ENCODE measurements at places on chromosomes 11 and 22.

GRCh38 chr11:124535552-124536232 lies 7.8 kb downstream of the OR8B12 start:
- no peak for DNase-seq

GRCh38 chr22:25829237-25829636 lies 87.2 kb downstream of the MYO18B start:
- DNase-seq, result no peak

DNA sequence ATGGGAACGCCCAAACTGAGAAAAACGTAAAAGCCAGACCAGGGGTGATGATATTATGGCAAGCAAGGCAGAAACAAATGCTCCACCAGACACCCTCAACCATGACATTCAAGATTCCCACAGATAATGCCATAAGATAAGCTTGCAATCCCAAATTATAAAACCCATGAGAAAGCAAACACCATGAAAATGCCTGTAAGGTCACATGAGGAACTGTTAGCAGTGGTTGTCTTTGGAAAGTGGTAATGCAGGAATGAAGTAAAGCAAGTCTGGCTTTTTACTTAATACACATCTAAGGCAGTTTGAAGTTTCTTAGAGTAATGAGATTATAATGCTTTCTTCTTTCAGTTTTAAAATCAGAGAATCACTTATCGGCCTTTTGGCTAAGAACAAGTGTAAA lies 111.0 kb downstream of the MN1 start:
- DNase-seq, result no peak

DNA sequence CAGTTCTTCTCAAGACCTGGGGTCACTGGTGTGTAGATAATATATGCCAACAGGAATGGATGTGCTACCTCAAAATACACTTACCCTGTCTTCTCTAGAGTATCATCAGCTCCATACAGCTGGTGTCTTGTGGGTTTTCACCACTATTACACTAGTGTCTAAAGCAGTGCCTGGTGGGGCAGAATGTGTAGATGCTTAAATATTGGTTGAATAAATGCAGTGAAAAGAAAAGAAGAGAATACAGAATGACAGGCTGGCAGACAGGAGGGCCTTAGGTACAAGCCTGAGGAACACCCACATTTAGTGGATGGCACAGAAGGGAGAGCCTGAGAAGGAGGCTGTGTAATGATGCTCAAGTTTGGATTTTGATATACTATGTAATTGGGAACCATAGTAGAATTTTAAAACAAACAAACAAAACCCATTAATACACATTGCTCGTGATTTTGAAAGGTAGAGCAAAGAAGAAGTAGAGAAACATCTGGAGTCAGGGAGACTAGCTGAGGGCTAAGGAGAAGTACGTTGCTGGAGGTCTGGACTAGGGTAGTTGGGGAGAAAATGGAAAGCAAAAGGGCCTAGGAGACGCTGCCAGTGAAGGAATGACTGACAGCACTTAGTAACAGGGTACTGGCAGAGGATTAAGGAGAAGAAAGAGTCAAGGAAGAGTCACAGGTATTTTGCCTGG lies 20.5 kb upstream of the RAG2 start:
- no peak for DNase-seq

GRCh38 chr11:115497303-115497702 lies 6.9 kb downstream of the CADM1 start:
- DNase-seq, result no peak

- DNase-seq, result no peak
These were observed 26.8 kb upstream of the RAG1 start for GRCh38 chr11:36540998-36541397.

DNA sequence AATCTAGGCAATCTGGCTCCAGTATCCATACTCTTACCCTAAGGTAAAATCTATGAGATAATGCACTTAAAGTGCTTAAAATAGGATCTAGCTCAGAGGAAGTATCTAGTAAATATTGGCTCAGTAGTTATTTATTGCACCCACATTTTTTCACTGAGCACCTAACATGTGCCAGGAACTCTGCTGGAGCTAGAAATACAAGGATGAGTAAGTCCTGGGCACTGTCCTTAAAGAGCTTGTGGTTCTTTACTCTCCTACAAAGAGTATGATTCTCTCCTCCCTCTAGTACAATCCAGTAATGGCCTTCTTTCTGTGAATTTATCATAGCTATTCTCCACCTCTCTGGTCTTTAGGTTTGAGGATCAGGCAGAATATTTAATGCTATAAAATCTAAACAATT lies 59.2 kb downstream of the DEUP1 start:
- DNase-seq, result no peak

All from kidney epithelial cell (primary cell).